Gastroesophageal sphincter (tissue), 4 donors: ENCODE measurements at places on chromosomes 3 and 15.

DNA sequence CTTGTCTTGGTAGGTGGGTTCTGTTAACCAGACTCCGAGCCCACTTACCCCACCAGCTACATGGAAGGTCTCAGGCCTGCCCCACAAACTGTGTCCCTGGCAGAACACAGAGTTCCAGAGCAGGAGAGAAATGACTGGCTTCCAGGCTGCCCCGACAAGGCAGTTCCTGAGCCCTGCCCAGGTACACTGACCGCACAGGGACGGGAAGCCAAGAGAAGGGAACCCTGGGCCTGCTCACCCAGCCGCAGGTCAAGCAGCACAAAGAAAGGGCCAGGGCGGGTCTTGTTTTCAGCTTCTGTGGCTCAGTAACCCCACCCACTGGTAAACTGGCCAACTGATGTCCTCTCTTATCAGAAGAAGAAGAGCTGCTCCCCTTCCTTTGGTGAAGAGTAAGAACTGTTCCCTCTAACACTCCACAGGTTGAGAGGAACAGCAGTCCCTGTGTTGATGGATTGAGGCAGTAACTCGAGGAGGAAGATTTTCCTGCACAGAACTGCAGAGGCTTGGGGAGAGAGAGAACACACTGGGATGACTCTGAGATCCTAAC, 68.4 kb downstream of the CRTC3 start:
- ATAC-seq, result peak; percentile 54

DNA sequence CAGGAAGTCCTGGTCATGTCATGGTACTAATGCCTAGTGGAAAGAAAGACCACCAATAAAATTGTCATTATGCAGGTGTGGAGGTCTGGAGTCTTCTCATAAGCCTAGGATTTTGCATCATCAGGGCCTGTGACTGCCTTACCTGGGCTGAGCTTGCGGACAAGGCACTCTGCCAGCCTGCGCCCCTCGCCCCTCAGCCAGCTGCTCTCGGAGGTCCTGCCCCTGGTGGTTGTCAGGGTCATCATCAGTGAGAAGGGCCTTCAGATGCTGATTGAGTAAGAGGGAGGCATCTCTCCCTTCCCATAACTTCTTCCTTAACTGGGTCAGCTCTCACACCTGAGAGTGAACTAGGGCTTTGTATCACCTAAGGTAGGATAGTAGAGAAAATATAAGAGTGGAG, 132.8 kb downstream of the DCLK3 start:
- no peak for ATAC-seq

DNA sequence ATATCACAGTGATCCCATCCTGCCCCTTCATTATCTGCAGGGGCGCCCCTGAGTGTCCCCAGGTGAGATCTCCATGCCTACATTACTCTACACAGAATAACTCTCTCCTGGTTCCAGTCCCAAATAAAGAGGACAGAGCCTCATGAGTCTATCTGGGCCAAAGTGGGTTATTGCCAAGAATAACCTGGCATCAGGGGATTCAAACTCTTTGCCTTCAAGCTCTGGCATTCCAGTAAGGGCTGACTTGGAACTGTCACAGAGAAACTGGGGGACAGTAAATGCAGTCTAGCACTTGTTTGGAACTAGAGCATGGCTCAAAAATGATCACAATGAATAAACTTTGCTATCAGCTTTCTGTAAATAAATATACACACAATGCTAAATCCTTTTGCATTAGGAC, 30.3 kb downstream of the GJD2 start:
- ATAC-seq, result no peak

DNA sequence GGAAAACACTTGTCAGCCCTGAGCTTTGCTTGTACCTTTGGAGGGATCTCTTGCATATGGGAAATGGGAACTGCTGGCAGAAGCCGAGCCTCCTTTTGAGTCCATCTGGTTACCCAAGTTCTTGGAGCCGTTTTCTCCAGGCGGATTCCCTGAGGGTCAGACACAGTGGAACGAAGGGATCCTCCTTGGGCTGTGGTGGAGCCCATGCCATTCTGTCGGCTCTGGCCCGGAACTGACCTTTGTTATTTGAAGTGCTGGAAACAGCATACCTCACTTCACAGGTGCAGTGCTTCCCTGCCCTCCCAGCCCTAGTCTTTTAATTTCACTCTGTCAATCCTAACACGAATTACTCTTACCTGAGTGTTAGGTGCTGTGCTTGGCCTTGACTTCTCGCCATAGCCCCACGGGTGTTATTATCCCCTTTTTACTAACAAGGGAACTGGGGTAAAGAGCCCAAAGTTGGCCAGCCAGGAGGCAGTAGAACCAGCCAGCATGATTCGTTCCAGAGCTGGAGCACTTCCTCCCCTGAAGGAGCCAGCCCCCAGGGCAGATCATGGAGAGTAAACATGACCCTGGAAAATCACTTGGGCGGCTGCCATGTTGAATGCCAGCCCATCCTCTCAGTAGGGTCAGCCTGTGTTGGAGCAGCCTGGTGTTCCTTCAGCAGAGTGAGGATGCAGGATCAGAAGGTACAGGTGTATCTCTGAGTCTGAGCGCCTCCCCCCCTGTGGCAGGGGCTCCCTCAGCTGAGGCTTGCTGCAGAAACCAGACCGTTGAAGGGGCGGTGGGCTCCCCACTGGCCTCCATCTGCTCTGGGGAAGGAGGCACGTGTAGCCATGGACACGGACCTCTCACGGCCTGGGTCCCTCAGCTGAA, 143.2 kb downstream of the DNAJB8 start:
- no peak for ATAC-seq

DNA sequence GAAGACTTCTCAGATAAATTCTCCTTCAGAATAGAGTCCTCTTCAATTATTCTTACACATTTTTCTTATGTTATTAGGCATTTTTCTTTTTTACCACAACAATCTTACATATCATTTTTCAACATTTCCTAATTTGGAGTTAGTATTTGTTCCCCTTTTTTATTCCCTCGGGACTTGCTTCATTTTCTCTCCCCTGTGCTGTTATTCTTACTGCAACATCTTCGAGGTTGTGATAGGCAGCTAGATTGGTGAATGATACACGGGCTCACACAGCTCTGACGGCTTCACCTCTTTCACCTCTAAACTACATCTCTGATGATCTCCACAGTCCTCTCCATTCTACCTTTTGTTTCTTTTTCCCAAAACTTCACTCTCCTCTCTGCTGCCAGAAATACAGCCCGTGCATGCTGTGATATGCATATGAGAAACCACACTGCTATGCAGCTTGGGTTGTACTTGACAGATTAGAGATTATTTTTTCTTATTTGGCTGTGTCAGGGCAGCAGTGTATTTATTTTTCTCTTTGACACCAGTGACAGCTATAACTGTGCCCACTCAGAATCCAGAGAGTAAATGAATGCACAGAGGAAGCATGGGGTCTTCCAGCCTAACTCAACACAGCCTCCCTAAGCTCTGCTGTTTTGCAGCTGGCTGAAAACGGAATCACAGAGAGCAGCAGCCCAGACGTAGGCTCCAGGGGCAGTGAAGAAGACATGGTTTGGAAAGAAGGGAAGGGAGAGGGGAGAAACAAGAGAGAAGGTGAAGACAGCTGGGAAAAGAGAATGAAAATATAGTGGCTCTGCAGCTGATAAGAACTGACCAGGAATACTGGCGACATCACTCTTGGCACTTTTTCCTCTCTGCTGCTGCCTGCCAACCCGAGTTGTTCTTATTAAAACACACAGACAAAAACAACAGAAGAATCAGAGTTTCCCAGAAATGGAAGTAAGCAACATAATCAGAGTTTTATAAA, 61.8 kb downstream of the SLC9A9 start:
- peak; percentile 59 for ATAC-seq

DNA sequence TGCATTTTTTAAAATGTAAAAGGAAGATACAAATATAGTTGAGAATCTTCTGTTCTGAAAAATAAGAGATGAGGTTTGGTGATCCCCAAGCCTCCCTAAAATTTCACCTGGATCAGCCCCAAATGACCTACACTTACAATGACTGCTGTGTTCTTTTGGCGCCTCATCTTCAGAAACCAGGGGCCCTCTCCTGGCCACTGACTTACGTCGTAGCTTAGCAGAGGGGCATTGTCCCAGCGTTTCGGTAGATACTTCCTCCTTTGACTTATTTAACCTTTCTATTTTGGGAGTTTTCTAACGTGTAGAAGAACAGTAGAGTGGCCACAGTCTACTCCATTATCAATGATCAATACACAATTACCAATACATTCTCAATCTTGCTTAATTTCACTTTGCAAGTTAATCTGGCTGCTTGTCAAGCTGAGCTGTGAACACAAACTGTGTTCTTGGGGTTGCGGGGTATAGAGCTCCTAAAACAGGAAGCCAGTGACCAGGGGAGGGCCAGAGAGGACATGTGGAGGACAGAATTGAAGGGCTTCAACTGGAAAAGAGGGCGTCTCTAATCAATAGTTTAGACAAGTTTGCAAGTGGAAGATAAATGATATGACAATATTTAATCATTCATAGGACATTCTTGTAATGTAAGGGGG, 419.5 kb downstream of the LPP start:
- no peak for ATAC-seq

GRCh38 chr3:46334741-46335478, 19.0 kb upstream of the CCR2 start:
- no peak for ATAC-seq

DNA sequence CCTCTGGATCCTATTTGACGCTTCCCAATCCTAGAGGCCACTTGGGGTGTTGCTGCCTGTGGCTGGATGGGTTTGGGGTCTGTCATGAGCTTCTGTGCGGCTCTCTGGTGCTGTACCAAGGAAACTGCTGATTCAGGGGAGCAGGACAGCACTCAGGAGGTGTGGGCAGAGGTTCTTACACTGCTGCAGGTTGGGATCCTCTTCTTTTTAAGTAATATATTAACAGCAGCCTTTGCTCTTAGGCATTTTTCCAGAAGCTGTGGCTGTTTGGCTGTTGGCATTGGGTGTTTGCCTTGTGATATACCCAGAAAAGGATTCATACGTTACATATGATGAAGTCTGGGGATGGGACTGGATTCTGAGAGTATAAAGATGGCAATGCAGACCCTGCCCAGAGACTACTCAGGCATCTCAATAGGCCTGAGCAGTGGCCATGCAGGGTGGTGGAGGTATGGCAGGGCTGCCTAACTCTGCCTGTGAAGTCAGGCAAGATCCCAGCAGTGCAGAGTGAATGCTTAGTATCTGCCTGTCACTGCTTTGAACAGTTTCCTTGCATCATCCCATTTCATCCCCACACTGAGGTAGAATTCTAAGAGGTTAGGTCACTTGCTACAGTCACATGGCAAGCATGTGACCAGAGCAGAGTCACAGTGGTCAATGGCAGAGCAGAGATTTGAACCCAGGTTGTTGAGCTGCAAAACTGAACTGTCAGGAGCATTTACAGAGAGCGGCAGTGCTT, 3.9 kb downstream of the ABHD6 start:
- ATAC-seq, result no peak

- no peak for ATAC-seq
Measured at GRCh38 chr15:93985925-93986324, 245.4 kb upstream of the MCTP2 start.
